ENCODE measurements at places on chromosomes 6 and 20.

GRCh38 chr6:88381289-88381642, 215.1 kb upstream of the CNR1 start:
- no peak for DNase-seq

DNA sequence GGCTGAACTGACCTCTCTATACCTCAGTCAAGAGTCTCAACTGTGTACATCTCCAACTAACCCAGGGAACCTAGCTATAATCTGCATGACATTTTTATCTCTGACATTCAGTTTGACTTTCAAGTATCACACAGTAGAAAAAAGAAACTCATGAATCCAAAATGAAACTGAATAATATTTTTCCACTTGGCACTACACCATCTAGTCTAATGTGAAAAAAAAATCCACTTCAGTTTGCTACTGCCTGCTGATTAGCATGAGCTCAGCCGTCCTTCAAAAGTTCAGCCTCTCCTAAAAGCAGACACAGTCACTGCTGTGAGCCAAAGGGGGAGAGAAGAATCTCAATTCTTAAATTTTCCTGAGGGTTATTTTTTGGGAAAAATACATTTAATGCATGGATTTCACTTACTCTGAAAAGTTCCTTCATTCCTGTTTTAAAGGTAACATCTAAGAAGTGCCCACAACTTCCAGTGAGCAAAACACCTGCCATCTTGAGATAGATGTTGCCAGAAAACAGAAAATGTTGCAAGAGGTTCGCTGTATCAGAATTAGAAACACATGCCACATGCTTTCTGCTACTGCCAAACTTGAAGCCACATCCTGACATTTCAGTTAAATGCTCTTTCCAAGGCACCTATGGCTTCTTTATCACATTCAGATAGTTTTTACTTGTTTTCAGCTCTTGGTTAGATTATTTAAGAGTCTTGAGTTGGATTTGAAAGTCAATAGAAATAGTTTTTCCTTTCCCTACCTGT, 95.4 kb downstream of the MKKS start:
- DNase-seq: no peak

GRCh38 chr6:70176842-70177550, 125.9 kb downstream of the COL9A1 start:
- DNase-seq: no peak

GRCh38 chr6:70112716-70113115, 190.2 kb downstream of the COL9A1 start:
- DNase-seq: no peak

DNA sequence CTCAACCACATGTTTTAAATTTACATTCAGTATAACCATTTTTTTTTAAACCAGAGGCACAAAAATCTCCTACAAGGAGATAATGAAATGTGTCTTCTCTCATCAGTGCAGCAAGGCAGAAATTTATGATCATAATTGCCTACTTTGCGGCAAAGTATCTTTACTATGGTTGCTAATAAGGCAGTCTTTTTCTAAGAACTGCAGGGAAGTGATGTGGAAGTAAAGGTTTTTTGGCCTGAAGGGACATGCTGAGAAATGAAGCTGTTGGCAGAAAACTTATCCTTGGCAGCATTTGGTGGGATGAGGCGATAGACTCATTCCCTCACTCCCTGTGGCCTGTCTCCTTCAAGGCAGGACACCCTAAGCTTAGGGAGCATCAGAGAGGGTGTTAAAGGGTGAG, 48.7 kb downstream of the SCGN start:
- DNase-seq: no peak

DNA sequence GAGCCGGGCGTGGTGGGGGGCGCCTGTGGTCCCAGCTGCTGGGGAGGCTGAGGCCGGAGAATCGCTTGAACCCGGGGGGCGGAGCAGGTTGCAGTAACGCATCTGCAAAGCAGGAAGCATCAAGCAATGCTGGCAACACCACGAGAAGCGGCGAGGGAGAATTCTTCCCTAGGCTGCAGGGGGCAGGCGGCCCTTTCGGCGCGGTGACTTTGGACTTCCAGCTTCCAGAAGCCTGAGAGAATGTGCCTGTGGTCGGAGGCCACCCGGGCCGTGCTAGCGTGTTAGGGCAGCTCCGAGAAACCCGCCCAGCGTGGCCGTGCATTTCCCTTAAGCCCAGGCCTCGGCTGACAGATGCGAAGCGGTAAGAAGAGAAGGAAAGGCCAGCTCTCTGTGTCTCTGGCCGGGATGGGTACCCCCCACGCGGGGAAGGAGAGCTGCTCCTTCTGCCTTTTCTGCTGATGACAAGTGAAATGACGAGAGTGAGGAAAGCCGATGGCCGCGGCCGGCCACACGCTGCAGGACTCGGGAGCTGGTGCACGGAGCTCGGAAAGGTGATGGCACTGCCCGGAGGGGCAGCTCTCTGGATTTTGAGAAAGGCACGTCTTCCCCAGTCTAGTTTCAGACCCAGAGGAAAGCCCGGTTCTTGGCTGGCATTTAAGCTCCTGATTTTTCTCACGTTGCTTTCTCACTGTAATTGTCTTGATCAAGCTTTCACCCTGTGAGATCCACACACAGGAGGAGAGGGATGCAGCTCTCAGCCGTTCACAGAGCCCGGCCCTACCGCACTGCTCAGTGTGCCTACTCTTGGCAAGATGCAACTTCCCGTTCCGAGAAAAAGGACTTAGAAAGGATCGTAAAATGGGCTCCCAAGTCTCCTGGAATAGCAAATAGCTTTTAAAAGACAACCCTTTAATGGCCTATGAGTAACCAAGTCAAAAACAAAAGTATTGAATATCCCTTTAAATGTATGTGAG, 68.3 kb upstream of the EXOC2 start:
- DNase-seq: no peak

DNA sequence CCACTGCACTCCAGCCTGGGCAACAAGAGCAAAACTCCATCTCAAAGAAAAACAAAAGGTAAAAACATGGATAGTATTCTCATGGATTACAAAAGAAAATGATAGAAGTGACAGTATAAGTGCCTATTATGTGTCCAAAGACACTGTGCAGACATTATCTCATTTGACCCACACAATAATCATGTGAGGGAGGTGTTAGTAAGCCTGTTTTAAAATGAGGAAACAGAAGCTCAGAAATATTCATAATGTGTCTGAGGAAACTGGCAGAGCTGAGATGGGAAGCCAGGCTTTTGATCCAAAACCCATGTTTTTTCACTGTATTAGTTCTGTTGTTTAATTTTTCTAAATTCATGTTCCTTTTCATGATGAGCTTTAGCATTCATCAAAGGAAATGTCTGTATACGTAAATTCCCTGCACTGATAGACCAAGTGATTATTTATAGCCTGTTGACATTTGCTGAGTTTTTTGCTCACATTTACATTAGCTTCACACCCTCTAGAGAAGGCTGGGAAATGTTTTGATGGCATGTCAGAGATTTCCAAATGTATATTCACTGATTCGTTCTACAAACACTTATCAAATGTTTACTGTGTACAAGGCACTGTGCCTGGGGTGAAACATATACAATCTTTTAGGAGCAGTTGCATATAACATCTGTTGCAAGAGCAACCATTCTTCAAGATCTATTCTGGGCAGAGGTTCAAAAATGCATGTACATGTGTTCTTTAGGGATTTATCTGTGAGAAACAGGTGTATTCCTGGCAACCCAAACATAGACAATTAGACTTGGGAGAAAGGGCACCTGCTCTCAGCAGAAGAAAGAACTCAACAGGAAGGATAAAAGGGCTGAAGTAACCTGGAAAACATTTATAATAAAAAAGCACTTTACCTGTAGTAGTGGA, 331.5 kb downstream of the SAMD5 start:
- DNase-seq: no peak

- no peak for DNase-seq
Observed at GRCh38 chr20:38447931-38448675, 13.0 kb upstream of the SNHG17 start.

DNA sequence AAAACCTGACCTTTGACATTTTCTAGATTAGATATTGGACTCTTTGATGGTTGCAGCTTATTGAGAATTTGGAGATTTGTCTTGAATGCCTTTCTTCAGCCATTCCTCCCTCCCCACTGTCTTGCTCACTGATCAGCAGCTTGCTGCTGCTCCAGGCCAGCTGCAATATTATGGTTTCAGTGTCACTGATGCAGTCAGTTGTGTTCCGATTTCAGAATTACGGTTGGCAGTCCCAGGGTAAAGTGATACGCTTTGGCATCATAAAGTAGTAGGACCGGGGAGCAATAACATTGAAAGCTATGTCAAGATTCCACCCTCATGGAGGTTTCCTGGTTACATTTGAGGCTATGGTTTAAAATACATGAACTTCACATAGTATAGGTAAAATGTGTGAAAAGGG, 152.6 kb downstream of the BCKDHB start:
- DNase-seq: no peak

DNA sequence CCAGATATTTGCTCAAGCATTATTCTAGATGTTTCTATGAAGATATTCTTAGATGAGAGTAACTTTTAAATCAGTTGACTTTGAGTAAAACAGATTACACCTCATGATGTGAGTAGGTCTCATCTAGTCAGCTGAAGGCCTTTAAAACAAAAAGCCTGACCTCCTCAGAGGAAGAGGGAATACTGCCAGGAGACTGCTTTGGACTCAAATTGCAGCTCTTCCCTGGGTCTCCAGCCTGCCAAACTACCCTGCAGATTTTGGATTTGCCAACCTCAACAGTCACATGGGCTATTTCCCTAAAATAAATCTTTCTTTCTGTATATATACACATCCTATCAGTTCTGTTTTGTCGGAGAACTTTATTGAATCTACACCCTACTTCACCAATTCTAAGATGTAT, 182.5 kb upstream of the TENT5A start:
- no peak for DNase-seq

GRCh38 chr6:127343809-127344659, 625 bp upstream of the ECHDC1 start:
- no peak for DNase-seq

DNA sequence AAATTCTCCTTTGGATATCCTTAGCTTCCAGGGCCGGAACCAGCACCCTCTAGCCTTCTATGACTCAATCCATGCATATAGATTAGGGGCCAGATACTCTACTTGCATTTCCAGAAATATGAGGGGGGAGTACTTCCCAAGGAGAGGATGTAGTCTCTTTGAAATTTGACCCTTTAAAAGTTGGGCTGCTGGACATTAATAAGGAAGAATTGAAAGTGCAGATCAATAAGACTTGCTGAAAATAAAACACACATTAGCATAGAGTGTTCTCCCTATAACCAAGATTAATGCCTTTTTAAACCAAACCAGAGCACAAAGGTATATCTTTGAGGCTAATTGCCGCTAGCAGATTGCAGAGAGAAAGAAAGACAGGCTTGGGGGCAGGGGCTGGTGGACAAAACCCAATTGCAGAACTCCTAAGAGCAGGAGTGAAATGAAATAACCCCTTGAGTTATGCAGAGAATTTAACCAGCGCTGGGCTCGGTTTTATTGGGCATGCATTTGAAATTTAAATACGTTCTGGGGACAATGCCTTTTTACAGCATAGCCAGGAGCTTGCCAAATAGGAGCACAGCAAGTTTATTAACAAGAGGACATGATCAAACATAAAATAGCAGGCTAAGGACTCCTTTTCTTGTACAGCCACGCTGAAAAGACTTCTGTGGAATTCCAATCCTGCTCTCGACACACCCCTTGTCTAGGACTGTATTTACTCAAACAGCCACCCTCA, 108.2 kb upstream of the SALL4 start:
- no peak for DNase-seq

DNA sequence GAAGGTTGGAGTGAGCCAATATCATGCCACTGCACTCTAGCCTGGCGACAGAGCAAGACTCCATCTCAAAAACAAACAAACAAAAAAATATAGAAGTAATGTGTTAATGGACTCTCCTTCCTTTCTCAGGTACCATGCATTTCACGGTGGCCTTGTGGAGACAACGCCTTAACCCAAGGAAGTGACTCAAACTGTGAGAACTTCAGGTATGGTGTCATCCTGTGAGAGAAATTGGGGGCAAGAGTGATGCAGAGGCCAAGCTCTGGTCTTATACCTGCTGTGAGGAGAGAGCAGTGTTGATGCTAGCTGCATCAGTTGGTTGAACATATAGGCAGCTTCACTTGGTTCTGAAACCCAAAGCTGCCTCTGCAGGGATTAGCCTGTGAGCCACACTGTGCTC, 6.2 kb downstream of the ITCH start:
- DNase-seq: no peak

Measured in dorsolateral prefrontal cortex (tissue), 122 donors.